Fibroblast of lung (primary cell): ENCODE measurements at places on chromosomes 6 and 20. TPM values are rescaled to one million over a fixed set of nuclear protein-coding genes. Genes with fewer than 3 reads are reported as not detected.

GRCh38 chr6:131134980-131135243 lies 355 bp upstream of the AKAP7 start:
- no peak for DNase-seq

DNA sequence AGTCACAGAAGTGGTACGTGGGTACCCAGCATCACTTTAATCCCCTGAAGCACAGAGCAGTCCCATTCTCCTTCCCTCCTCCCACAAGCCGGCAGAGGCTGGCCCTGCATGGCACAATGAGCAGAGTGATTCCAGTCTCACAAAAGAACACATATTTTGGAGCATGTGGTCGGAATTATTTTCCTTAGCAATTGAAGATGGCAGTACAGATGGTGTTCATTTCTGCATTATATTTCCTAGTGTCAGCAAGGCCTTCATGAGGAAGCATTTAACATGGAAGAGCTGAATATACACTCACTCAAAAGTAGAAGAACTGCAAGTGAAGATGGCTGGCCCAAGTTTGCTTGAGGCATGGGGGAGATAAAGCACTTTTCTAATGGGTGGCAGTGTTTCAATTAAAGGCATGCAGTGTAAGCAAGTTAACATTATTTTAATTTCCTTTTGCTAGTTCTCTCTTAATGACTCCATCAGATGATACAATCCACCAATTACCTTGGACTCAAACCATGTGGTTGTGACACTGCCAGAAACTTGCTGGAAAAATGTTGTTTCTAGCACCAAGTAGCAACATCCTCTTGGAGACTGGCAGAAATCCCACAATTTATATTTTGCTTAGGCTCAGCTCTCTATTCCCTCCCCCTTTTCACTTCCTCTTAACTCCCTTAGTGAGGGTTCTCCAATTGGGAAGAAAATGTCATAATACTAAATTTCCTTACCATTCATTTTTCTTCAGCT lies 74.4 kb downstream of the ARHGAP18 start:
- peak; percentile 71 for DNase-seq

- no peak for DNase-seq
Measured at GRCh38 chr20:57450931-57451330, 59.7 kb downstream of the RBM38 start.

- DNase-seq = no peak
Measured at GRCh38 chr6:4124351-4124750, 11.0 kb downstream of the ECI2 start.

GRCh38 chr6:11324453-11325015 lies 92.1 kb upstream of the NEDD9 start:
- no peak for DNase-seq

The NRN1 gene
- total RNA-seq = under 0.01 TPM in 1 of 2 replicates, not detected in the other
